ENCODE measurements at places on chromosomes 12 and 14.
A peak's percentile ranks its signal among the peaks of the same experiment; 100 is the strongest.

DNA sequence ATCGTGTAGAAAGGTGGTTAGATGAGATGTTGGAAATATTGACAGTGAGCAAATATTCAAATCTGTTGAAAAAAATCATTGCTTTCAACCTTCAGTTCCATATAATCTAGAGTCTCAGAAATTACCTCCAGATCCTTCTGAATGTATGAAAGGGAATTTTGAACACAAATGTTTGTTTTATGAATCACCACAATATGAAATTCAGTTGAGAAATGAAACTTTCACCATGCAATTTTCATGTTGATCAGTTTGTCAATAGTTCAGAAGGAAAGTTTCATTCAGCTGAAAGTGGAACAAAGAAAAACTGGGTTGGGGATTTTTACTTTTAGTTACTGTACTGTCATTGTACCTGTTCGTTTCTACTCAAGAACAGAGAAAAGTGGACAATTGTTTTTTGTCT is 953.6 kb downstream of the SLC6A15 start:
- no peak for DNase-seq

DNA sequence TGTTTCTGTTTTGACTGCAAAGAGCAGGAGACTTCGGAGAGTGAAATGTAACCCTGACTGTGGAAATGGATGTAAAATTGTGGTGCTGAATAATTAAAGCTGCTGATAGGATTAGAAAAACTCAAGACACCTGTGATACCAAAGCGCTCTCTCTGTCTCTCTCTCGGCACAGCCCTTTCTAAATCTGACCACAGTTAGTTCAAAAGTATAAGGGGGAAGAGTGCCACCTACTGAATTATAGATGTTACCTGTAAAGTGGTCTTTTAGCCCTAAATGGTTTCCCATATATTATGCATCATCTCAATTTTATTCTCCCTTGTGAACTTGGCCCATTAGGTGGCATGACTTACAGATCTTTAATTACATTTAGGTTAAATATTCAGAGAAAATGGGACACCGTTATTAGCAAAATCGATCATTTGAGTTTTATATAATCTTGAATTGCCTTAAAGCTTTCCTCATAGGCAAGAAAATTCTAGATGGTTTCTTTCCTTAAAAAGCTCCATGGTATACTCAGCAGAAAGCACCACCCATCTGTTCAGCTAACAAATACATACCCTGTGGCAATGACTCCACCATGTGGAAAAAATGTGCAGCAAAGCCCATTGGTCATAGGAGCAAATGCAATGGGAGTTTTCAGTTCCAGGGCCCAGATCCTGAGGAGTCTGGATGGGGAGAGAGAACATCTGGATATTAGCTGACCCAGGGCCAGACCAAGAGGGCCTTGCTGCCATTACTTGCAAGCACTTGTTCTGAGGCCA is 18.1 kb downstream of the RFC5 start:
- no peak for DNase-seq

- DNase-seq = no peak
These were observed 478.9 kb downstream of the BCAT1 start for GRCh38 chr12:24470050-24470449.

- DNase-seq = no peak
These were observed 3.0 kb upstream of the MAP3K9 start for GRCh38 chr14:70812124-70812818.

GRCh38 chr12:50458606-50459005 is 46.2 kb upstream of the DIP2B start:
- no peak for DNase-seq

DNA sequence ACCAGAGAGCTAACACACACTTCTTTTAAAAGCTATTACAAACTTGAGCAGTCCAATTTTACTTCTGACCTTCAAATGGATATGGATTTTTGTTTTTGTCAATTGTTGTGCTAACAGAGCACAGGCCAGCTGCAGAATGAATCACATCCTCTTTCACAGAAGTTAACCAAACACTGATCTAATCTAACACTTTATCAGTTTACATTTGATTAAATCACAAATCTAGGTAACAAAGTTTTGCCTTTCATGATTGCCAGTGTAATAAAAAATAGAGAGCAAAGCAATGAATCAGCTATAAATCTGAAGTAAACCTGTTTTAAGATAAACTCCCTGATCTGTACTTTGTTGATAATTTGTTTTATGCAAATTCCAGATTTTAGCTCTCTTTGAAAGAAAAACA is 273.1 kb upstream of the RGS6 start:
- DNase-seq = no peak

- no peak for DNase-seq
These were observed 41.3 kb downstream of the RIC8B start for GRCh38 chr12:106815741-106816140.

DNA sequence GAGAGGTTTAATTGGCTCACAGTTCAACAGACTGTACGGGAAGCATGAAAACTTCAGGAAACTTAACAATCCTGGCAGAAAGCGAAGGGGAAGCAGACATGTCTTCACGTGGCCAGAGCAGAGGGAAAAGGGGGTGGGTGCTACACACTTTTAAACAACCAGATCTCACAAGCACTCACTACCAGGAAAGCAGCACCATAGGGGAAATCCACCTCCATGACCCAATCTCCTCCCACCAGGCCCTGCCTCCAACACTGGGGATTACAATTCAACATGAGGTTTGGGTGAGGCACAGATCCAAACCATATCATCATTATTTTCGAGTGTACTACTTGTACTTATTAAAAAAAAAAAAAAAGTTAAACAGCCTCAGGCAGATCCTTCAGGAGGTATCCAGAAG is 29.9 kb downstream of the RXYLT1 start:
- peak; percentile 20 for DNase-seq

- DNase-seq = peak; percentile 11
These were observed 10.1 kb upstream of the CLEC12A start for GRCh38 chr12:9961106-9961505.

DNA sequence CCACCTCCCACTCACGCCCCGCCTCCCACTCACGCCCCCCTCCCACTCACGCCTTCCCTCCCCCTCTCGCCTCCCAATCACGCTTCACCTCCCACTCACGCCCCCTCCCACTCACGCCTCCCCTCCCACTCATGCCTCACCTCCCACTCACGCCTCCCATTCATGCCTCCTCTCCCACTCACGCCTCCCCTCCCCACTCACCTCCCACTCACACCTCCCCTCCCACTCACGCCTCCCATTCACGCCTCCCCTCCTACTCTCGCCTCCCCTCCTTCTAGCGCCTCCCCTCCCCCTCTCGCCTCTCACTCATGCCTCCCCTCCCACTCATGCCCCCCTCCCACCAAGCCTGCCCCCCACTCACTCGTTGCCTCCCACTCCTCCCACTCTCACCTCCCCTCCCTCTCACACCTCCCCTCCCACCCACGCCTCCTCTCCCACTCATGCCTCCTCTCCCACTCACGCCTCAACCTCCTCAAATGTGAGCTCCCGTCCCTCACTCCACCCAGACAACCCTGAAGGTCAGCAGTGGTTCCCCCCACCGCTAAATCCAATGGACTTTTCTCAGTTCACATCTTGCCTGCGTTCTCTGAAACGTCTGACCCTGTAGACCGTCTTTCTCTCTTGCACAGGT is 39.8 kb downstream of the TMEM63C start:
- no peak for DNase-seq

GRCh38 chr14:63638493-63638892 is 3.2 kb downstream of the WDR89 start:
- DNase-seq = no peak

GRCh38 chr14:61417883-61418455 is 96.6 kb downstream of the PRKCH start:
- no peak for DNase-seq
